ENCODE measurements at places on chromosomes 12 and 14.

DNA sequence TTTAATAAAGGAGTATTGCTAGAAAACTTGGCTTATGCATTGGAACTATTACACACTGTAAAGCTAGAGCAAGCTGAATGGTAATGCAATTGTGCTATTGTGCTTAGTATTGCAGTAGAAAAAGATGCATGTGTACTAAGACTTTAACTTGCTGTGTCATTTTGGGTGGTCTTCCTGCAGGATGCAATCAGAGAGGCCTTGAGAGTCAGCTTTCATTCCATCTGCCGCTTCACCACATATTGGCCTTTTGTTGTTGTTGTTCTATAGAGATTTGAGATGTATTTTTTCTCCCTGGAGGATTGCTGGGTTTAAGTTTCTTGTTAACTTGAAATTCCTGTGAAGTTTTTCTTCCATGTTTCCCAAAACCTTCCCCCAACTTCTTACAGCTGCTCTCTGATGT lies 449.7 kb downstream of the TMTC2 start:
- DNase-seq, result no peak

DNA sequence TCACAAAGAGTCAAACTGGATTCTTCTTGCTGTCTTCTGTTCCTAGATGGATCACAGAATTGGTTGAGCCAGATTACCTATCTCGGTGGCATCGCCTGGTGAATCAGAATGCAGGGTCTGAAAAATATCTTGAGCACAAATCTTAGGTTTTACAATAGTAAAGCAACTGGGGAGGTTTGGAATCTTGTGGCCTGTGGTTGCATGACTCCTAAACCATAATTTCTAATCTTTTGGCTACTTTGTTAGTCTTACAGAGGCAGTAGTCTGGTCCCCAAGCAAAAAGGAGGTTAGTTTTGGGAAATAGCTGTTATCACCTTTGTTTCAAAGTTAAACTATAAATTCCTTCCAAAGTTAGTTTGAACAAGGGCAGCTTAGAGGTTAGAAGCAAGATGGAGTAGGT lies 1488.5 kb upstream of the FLRT2 start:
- no peak for DNase-seq

DNA sequence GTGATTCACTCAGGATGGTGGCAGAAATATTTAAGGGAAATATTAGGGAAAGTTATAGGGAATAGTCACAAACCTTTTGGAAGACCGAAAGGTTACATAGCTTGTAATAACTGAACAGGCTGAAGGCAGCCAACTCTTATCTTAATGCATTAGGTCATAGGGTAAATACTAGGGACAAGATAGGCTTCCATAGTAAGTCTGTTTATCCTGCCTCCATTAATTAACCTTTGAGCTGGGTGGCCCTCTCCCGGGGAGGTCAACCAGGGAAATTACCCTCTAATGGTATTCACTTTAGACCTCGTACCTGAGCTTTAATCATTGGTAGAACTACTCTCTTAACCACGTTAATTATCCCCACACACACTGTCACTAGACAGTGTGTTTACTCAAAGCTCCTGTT lies 981.8 kb downstream of the SLC16A7 start:
- no peak for DNase-seq

DNA sequence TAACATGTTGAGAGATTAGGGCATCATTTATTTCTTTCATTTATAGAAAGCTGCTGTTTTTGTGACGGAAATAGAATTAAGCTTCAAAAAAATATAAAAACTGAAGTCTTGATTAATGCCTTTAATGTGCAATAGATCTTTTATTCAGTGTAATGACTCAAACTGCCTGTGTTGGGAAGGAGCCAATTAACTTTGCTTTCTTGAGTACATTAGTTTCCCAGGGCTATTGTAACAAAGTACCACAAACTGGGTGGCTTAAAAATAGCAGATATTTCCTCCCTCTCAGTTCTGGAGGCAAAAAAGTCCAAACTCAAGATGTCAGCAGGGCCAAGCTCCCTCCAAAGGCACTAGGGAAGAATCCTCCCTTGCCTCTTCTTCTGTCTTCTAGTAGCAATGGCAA lies 36.6 kb downstream of the EID3 start:
- DNase-seq, result no peak

DNA sequence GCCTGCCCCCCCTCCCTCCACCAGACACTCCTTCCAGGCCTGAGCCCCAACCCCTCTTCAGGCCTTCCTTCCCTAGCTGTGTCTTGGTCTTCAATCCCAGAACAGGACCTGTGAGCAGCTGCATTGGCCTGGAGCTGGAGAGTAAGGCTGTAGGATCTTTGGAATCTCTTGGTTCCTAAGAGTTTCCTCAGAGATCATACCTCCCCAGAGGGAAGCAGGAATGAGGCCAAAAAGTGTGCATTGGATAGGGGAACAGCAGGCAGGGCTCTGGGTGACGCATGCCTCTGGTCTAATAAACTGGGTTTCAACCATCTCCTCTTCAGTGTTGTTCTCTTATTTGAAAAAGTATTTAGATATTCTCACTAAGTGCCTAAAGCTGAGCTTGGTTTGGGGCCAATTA lies 1.8 kb upstream of the SMARCD1 start:
- DNase-seq, result no peak

DNA sequence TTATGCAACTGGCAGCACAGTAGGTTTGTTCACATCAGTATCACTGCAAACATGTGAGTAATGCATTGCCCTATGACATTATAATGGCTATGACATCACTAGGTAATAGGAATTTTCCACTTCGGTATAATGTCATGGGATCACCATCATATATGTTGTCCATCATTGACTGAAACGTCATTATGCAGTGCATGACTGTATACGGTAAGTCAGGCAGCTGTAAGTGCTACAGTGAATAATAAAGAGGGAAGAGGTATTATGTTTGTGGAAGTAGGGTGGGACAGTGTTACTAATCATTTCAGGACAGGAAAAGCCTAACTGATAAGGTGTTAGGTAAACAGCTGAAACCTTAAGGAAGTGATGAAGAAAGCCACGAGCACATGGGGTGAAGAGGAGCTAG lies 68.1 kb downstream of the ANO4 start:
- DNase-seq, result no peak

DNA sequence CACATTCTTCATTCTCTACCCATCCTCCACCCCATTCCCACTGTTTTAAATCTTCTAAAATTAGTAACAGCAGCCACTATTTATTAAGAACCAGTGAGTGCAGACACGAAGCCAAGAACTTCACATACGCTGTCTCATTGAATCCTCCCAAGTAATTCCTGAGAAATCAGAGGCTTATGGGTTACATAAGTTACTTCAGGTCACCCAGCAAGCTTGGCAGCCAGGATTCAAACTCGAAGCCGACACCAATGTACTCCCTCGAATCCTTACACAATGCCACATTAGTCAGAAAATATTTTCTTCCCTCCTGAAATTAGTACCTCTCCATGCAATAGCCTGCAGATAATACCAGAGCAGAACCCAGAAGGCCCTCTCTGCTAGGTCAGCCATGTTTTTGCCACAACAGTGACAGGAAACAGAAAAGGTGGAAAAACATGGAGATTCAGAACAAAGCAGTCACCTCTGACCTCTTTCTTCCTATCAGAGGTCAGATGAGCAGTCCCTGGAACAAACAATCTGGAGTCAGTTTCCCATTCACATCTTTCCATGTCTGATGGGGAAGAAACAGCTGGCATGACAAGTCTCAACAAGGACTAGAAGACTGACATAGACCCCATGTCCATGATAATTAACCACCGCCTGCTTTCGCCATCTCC lies 16.4 kb downstream of the NID2 start:
- no peak for DNase-seq

DNA sequence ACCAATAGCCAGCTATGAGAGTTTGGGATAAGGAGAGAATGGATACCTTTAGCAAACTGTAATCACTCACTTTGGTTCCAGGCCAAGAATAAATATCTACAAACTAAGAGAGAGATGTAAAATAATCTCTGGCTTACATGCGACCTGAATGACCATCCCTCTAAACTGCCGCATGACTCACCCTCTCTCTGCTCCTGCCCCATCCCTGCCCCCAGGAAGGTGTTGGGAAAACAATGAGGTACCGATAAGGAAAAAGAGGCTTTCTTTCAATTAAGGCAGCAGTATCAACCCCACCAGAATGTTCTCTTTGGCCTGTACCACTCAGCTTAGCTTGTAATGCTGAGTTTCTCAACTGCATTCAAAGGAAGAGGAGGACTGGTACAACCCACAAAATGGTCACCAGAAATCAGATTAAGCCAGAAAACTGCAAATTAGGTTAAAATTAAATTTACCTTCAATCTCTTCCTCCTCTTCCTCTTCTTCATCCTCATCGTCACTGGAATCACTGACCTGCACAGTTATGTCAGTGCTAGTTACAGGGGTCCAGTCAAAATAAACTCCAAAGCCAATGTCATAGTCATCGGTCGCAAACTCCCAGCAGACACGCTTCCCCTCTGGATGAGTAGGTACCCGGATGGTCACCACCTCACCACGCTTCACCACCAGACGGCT lies 22.0 kb downstream of the GSTZ1 start:
- no peak for DNase-seq

DNA sequence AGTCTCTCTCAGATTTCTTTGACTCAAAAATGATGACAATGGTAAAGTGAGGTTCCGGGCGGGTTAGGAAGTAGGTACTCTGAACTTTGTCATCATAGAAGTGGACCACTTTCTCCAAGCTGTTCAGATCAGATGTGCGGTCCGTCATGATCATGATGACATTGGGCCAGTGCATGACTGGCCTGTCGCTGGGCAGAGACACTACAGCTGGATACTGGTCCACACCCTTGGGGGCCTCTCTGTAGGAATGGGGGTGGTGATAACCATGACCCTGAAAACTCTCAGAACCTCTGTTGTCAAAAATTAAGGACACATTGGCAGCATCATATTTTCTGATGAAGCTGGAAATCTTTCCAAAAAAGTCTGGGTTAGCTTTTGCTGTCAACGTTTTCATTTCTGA lies 28.2 kb downstream of the KICS2 start:
- DNase-seq, result no peak

- no peak for DNase-seq
These were observed 559 bp upstream of the CKAP4 start for GRCh38 chr12:106248312-106248845.

DNA sequence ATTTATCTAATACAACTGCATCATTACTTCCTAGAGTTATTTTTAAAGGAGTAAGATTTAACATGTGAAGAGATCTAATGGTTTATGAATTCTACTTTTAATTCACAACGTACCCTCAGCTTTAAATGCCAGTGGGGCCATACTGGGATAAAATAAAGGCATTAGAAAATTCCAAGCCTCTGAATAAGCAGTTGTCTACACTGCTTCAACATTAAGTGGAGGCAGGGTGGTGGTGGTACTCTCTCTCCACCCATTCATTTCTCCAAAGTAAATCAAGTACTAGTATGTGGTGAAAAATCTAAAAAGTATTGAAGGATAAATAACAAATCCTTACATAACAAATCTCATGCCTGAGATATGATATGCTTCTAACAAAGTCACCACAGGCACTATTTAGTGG lies 52.4 kb downstream of the FERMT2 start:
- DNase-seq, result no peak

GRCh38 chr14:53458368-53458814 lies 305.3 kb upstream of the DDHD1 start:
- DNase-seq, result no peak

DNA sequence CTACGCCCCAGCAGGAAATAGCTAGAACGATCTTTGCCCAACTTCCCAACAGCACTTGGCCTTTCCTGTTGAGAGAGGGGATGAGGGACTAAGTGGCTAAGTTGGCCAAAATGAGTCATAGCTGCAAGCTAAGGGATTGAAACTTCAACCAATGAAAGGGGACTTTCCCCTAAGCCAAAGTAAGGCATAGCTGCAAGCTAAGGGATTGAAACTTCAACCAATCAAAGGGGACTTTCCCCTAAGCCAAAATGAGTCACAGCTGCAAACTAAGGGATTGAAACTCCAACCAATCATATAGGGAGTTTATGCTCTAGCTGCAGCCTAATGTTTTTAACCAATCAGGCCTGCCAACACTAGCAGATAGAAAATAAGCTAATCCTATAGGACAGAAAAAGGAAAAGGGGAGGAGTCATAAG lies 100.5 kb upstream of the SSTR1 start:
- DNase-seq, result no peak

- no peak for DNase-seq
These were observed 9.4 kb downstream of the FBXO21 start for GRCh38 chr12:117180758-117181467.

Data from activated T-cell treated with anti-CD3 and anti-CD28 coated beads for 1 hour (primary cell).